ENCODE measurements at places on chromosomes 5 and 9.

DNA sequence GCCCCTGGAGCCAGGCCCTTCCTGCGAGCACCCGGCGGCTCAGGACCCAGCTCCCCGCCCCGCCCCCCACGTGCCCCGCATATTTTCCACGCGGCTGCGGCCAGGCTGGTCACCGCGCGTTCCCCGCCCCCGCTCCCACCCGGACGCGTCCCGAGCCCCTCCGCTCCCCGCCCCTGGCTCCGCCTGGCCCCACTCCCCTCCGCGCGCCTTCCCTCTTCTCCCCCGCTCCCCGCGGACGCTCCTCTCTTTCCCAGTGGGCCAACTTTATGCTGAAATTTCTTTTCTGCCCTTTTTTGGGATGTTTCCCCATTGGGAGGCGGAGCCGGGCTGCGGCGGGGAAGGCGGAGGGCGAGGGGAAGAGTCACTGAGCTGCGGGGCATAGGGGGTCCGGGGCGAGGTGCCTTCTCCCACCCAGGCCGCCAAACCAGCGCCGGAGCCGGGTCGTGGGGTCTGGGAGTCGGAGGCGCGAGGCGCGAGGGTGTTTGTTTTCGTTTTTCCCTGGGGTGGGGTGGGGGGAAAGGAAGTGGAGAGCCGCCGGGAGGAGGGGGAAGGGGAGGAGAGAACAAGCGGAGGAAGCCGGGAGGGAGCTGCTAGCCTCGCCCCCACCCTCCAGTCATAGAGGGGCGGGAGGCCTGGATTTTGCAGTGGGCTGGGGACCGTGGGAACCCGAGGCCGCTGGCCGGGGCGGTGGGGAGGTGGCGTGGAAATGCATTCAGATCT is 1.0 kb upstream of the TPM2 start:
- DNase-seq: no peak

- DNase-seq: no peak
Measured at GRCh38 chr9:35618325-35618727, at the start of gene CD72. Gene CD72, minus strand, starts transcription at chr9:35618413. Its CDS starts 110 bp downstream, at chr9:35618303.

DNA sequence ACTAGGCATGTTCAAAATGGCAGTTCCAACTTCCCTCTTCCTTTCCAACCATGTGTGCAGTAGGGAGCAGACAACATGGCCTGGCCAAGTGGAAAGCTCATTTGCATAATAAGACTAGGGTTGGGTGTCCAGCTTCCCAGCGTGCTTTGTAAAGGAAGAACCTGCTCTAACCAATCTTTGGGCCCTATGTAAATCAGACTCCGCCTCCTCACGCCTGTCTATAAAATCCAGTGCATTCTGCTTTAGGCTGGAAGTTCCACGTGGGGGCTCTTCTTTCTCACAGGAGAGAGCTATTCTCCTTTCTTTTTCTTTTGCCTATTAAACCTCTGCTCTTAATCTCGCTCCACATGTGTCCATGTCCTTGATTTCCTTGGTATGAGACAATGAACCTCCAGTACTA is 83.4 kb downstream of the GCNT1 start:
- DNase-seq: no peak

GRCh38 chr9:82923912-82924605 is 138.9 kb downstream of the RASEF start:
- DNase-seq: no peak

DNA sequence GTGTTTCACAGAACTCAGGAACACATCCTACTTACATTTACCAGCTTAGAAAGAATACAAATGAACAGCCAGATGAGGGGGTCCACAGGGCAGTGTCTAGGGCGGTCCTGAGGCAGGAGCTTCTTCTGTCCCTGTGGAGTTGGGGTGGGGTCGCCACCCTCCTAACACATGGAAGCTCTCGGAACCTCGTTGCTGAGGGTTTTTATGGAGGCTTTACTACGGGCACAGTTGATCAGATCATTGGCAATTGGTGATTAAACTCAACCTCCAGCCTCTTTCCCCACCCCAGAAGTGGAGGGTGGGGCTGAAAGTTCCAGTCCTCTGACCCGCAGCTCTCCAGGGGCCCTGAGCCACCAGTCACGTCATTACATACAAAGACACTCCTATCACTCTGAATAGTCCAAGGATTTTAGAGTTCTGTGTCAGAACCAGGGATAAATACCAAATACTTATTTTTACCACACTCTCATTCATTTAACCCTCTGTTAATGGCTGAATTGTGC is 156.9 kb downstream of the COL23A1 start:
- no peak for DNase-seq

DNA sequence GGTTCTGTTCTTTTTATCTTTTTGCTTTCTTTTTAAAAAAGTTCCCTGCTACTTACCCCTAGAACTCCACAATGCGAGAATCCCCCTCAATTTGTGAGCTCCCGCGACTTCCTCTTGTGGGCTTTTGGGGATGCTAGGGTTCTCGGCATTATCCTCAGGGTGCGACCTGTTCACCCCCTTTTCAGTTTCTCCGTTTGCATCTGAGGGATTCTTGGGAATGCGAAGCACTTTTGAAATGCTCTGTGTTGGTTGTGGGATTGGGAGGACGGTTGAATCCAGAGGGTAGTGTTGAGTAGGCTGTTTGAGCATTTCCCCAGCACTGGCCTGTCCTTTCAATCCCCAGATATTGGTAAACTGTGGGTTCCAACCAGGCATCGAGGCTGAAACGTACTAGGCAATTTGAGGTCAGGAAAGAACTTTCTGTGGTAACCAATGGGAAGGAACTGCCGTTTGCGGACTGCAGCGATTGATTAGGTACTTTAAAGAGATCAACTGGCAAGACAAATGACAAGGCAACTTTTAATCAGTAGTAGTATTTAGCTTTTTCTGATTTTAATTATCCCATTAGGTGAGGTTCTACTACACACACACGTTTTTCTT is 415 bp downstream of the XRCC4 start:
- peak; percentile 1 for DNase-seq

- DNase-seq: no peak
Measured at GRCh38 chr9:132575811-132576210, 6.6 kb upstream of the BARHL1 start.

DNA sequence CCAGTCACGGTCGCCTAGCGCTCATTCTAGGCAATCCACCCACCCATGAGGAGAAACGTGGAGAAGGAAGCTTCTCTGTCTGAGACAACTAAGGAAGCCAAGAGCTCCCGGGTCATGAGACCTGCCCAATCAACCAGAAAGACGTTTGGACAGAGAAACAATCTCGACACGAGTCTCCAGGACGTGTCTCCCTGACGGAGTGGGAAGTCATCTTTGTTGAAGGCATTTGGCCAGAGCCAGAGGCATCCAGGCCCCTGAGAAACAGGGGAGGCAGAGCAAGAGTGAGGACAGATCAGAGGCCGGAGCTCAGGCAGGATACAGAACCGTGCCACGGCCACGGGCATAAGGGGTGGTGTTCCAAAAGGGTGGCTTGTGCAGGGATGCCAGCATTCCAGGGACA is 479.0 kb downstream of the SPATA31A7 start:
- DNase-seq: no peak

GRCh38 chr5:133124891-133125290 is 73.1 kb downstream of the HSPA4 start:
- no peak for DNase-seq

GRCh38 chr5:81017320-81017719 is 57.2 kb downstream of the RASGRF2 start:
- DNase-seq: no peak

GRCh38 chr9:120252248-120252647 is 327.7 kb downstream of the CDK5RAP2 start:
- no peak for DNase-seq

GRCh38 chr5:154278908-154279307 is 88.4 kb downstream of the GALNT10 start:
- DNase-seq: no peak

GRCh38 chr9:34206561-34206960 is 27.7 kb downstream of the UBAP1 start:
- no peak for DNase-seq

- DNase-seq: no peak
Measured at GRCh38 chr5:166883016-166883415, 1408.4 kb upstream of the WWC1 start.

DNA sequence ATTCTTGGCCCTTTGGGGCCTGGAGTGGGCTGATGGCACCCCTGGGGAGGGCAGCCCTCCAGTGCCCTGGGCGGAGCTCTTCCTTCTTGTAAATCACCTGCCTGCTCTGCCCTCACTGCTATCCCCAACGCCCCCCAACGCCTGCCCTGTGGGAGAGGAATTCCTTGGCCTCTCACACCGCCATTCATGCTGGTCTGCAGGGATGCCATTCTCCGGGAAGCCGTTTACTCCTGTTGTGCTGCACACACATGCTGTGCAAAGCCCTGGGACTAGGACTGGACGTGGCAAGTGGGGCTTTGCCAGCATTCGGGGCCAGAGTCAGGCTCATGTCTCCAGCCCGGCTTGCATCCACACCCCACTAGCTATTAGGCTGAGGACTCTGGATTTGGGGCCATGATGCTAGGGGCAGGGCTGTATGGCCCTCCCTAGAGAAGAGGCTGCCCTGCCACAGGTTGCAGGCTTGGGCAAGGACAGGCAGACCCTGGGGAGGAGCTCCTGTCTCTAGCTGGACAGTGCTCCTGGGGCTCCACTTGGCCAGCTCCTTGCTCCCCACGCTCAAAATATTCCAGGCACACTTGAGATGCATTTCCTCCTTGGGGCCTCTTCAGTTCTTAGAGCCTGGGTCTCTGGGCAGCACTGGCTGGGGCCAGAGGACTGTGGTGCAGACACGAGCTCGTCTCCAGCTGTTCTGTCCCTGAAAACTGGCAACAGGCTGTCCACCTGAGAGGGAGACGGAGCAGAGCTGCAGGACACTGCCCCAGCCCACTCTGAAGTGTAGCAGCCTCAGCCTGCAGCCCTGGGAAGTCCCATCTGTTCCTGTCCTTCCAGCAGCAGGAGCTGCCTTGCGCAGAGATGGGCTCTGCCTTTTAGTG is 226.9 kb downstream of the CACNA1B start:
- no peak for DNase-seq

DNA sequence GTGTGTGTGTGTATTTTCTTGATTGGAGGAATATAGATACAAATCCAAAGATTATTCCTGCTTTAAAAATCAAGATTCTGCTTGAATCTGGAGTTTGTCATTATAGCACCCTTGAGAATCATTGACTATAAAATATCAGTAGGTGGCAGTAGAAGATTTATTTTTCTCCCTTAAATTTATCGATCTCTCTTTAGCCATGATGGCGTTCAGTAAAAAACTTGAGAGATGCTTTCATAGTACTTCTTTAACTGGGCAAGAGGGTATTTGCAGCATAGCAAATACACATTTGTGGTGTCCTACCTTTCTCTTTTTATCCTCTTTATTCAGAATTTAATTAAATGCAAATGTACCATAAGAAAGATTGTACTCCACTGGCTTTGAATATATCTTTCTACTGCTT is 307.7 kb downstream of the ADGRV1 start:
- no peak for DNase-seq

GRCh38 chr5:128213833-128214232 is 130.3 kb downstream of the SLC12A2 start:
- no peak for DNase-seq

DNA sequence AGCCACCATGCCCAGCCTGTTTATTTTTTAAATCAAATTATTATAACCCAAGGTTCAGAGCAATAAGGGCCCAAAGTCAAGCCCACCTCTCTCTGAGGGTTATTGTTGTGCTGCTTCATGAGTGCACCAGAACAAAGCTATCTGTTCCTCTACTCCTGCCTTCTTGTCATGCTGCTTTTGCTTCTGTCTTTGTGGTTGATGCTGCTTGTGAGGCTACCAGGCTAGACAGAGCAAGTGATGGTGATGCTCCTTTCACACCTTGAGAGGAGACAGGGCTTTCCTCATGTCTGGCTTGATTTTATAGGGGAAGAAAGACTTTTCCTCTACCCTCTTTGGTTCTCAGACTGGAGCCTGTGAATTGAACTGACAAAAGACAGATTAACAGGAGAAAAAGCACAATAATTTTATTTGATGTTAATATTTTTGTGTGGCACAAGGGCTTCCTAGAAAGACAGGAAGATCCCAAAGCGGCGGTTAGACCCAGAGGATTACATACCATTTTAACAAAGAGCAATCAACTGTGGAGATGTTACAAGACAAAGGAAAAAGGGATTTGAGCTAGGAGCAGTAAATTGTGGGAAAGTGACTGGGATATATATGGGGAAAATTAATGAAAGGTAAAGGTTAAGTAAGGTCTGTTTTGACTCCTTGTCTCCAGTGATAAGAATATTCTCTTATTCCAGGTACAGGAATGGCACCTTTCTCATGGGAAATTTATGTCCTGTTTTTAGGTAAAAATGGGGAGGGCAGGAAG is 4.4 kb upstream of the CD180 start:
- DNase-seq: no peak

- no peak for DNase-seq
Measured at GRCh38 chr9:118094387-118094786, 390.2 kb downstream of the TLR4 start.

GRCh38 chr5:170361616-170362015 is 27.6 kb downstream of the KCNMB1 start:
- DNase-seq: no peak

All from stimulated activated CD4-positive, alpha-beta T cell treated with anti-CD3 and anti-CD28 coated beads, Interleukin-15, amount 100 ng/mL, for 48 hours (primary cell).